ENCODE measurements at places on chromosomes 2 and 18.

DNA sequence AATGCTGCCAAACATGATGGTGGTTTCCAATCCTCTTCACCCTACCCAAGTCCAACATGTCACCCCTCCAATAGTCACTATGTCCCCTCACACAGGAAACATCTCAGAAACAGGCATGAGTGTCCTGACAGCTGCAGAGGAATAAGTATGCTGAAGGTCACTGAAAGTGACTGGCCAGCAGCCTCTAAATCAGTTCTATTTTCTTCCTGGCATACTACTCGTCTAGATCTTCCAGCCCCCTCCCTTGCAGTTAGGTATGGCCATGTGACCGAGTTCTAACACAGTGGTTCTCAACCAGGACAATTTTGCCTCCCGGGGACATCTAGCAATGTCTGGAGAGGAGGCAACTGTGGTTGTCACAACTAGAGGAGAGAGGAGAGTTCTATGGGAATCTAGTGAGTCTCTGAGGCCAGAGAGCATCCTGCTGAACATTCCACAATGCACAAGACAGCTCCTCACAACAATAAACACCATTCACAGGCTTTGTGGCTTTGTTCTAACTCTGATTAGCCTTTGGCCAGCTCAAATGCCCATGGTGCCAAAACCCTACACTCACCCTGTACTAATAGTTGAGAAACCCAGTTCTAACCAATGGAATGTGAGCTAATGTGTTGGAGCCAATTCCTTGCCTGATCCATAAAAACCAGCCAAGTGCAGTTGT, 12.6 kb upstream of the ID2 start:
- DNase-seq, result no peak

DNA sequence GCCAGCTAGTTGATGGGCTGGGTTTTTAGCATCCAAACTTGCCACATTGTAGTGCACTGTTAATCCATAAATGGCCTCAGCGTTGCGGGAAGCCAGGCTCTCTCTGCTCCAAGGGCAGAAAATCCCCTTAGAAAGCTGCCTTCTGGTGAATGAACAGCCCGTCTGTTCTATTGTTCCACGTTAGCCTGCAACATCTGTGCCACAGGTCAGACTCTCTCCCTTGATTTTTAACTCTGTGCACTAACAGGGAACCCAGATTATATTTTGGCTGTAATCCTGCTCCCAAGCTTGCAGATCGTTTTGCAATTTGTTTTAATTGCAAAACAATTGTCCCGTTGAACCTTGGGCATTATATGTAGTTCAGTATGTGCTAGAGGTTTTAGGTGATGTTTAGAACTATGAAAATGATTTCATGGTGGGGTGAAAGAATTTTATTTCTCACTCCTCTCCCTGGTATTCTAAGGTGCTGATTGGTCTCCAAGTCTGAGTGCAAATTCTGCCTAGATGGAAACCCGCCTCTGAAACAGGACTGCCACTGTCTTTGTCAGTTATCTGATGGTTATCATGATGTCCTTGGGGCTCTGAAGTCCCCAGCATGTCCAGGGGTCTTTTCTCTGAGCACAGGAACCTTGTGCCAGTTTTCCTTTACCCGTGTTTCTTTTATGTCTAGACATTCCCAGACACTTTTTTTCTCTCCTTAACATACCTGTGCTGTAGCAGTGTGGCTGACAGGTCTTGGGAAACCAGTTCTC, 106.6 kb downstream of the MAP4K4 start:
- no peak for DNase-seq

DNA sequence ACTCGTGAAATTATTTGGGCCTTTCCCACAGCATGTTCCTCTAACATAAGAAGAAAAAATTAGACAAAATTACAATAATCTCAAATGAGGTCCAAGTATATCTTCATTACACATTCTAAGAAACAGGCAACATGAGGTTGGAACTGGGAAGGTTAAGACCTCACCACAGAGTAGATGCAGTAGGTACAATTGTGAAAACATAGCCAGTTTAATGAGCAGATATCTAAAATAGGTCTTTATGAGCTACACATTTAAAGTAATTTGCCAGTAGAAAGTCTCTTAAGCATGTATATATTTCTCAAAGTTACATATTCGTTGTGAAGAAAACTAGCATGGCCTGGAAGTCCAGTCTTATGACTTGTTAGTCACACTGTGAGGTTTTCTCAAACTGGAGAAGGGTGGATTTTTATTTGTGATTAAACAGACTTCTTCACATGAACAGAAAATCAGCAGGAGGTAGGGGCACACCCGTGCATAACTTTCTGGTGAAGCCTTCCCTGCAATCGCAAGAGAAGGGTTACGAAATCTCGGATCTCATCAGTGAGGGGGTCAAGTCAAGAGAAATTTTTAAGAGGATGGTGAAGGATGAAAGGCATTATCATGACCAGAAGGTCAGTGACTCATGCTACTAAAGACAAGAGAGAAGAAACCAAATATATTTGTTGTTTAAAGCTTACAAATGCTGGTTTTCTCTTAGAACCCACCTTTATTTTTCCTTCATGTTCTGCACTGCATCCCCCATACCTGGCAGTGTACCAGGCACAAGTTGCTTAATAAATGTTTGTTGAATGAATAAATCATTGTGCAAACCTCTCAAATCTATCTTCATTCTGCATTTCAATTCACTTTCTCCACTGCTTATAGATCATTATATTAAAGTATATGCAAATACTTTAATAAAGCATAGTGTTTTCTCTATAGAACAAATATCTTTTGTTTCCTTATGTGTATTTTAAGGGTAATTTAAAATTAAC, 5.1 kb upstream of the RAB27B start:
- DNase-seq, result no peak

DNA sequence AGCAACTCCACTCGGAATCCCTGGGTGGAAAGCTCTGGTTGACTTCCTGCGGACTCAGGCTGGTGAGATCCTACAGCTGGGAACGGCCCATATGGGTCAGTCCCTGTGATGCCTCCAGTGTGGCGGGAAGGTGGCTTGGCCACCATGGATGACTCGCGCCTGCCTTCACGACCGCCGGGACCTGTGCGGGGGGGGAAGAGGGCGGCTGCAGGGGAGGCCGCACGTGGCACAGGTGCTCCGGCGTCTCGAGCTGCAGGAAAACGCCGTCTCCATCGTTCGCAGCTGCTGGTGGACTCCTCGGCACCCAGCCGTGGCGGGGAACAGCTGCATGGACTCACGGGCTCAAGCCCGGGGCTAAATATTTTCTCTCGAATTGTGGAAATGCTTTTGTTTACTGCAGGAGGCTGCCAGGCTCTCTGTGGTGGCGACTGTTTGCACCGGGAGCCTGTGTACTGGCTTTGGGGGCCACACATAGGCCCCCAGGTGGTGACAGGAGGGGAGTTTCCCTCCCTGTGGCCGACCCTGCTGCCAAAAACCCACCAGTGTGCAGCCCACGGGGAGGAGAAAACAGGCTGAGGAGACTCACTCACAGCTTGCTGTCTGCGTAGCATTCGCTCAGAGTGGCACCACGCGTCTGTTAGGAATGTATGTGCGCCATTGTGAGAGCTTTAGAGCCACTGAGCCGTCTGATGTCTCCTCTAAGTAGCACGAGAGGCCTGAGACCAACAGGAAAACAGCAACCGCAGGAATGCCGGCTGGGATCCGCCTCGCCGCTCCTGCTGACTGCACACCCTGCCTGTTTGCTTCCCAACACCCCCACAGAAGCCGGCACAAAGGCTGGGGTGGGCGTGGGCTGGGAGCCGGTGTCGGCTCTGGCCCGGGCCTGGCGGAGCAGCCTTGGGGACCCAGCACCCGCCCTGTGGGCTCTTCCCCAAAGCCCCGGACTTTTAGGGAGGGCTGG, 89.2 kb downstream of the NFATC1 start:
- no peak for DNase-seq

- DNase-seq, result no peak
Observed at GRCh38 chr2:231347081-231347480, 48.4 kb upstream of the B3GNT7 start.

- no peak for DNase-seq
Observed at GRCh38 chr2:221671515-221671914, 99.4 kb upstream of the EPHA4 start.

DNA sequence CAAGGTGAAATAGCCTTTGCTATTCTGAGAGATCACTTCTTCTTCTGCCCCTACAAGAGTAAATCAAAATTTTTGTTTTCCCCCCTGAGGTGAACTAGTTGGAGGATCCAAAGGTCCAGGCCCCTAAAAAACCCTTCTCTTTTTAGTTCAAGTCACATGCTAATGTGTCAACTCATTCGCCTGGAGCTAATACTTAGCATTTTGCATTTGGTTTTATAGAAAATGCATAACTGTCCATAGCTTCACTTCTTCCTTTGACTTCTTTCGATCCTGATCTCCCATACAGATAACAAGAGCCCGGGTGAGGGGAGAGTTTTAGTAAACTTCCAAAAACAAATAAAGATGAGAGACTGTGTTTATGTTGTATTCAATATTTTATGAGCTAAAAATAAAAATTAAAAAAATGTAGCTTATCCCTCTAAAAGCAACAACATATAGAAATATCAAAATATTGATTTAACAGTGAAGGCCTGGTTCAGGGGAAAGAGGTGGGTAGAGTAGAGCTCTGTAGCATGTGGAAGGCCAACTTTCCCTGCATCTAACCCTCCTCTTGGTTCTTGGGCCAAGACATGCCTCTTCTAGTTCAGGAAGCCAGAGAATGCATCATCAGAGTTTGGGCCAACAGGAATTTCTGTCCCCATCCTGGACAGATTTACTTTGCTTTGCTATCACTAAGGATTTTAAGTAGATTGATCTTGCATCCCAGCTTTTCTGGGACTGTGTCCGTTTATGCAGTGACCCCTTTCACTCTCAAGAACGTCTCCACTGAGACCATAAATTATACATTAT, 333.8 kb downstream of the ALK start:
- no peak for DNase-seq

- DNase-seq, result no peak
Observed at GRCh38 chr18:48837676-48838075, 113.1 kb downstream of the SMAD7 start.

- DNase-seq, result no peak
Observed at GRCh38 chr2:107569496-107569895, 257.2 kb upstream of the RGPD4 start.

- DNase-seq, result no peak
Observed at GRCh38 chr2:21404137-21404536, 280.4 kb downstream of the TDRD15 start.

GRCh38 chr2:191265311-191266170, 20.3 kb downstream of the MYO1B start:
- DNase-seq, result no peak

DNA sequence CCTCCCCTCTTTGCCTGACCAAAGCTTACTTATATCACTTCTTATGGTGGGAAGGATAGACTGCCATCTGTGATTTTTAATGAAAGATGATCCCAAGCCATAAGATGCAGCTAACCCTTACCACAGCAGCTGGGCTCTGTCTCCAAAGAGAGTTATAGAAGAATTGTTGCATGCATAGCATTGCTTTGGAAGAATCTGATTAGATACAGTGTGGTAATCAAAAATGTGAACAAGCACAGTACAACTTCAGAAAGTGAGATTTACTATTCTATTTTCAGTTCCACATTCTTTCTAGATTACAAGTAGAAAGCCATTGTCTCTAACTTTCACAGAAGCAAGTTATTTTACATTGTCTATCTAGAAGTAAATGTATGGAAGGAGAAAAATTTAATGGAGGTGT, 129.0 kb upstream of the ACVR2A start:
- DNase-seq, result no peak

- no peak for DNase-seq
Observed at GRCh38 chr2:144067506-144067905, 452.4 kb downstream of the ZEB2 start.

- DNase-seq, result no peak
Observed at GRCh38 chr2:161041356-161041755, 118.9 kb upstream of the TANK start.
